RWPE1 (cell line): ENCODE measurements at places on chromosomes 7 and 10.

GRCh38 chr10:12484941-12485805 lies 135.8 kb downstream of the CAMK1D start:
- DNase-seq: no peak

DNA sequence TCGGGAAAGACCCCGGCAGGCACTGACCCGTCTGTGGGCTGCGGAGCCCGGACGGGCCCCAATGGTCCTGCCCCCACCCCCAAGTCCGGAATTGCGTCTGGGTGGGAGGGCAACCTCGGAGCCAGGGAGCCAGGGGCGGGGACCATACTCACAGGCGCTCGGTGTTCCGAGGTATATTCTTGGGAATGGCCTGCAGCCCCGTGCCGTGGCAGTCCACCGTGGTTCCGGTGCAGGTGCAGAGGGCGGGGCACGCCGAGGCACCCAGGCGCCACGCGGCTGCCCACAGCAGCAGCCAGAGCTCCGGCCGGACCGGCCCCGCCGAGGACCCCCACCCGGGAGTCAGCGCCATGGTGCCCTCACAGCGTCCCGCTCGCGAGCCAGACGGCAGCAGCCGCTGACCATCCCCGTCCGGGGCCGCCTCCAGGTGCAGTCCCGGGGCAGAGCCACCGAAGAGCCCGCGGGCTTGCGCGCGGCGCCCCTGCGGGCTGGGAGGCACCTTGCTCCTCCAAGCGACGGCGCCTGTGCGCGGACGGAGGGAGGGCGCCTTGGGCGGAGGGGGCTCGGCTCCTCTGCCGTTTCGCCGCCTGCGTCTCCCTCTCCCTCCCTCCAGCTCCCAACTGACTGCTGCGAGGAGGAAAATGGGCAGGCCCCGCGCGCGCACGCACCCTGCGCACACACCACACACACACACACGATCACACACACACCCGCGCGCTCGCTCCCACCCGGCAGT lies at the start of gene SLIT1:
SLIT1 (minus strand) TSS at position 634 of the 733 bp plus-strand sequence; CDS start at position 349, 285 bp downstream.
- no peak for DNase-seq

DNA sequence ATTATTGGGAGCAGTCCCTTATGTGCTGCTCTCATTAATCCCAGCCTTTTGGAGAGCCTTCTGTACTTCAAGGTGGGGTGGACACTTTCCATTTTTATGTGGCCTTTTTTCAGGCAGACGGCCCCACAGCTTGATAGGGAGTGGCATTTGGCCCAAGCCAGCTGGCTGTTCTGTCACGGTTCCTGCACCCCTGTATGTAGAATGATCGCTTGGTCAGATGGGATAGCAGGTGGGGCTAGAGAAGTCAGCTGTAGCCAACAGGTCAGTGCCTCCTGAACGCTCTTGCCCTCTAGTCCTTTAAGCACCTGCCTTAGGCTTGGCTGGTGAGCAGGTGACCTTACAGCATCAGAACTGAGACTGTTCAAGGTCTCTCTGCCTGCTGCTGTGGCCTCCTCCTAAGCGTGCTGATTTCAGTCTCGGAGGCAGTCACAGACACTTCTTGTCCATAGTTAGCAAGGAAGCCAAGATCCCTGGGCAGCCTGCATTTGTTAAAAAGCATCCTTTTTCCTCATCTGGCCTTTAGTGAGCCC lies 95.3 kb downstream of the LRRC4 start:
- DNase-seq: no peak

DNA sequence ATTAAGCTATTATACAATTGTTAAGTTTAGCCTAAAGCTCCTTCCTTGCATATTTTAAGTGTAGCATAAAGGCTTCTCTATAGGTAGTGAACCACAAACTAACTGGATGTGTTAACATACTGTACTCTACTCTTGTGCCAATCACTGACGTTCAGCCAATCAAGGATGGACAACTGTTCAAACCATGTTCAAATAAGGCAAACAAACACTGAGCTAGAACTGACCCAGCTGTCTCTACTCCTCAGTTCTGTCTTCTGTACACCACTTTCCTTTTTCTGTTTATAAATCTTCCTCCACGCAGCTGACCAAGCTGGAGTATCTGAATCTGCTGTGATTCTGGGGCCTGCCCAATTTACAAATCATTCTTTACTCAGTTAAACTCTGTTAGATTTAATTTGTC lies 188.7 kb upstream of the MBL2 start:
- DNase-seq: no peak

GRCh38 chr10:753530-753929 lies 64.1 kb upstream of the DIP2C start:
- no peak for DNase-seq

- no peak for DNase-seq
These were observed 112.7 kb downstream of the FGFR2 start for GRCh38 chr10:121485436-121486139.

DNA sequence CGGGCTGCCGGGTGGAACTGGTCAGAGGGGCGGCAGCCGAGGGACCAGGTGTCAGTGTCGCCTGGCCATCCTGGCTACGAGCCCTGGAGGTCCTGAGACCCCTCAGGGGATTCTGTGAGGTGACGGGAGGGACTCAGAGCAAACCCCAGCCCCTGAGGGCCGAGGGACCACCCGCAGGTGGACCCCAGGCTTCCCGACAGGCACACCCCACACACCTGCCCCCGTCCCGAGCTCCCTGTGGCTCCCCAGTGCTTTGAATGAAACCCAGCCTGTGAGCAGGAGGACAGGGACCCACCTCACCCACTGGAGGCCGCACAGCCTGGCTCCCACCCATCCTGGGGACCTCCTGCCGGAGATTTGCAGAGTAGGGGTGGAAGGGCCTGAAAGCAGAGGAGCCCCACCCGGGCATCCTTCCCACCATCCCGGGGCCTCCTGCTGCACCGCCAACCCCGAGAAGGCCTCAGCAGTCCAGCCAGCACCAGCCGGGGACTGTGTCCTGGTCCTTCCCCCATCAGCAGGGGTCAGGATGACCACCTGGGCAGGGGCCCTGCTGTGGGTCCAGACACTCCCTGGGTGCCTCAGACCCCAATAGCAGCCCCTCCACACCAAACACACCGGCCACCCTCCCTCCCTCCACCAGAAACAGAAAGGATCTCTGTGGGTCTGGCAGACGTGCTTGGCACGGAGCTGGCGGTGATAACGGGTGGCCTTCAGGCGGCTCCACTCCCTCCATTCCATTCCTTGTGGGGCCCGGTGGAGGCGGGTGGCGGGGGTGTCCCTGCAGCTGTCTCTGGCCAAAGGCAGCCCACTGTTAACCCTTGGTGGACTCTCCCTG lies 13.9 kb downstream of the VENTX start:
- no peak for DNase-seq
